ENCODE measurements at places on chromosomes 5 and 9. TPM values are rescaled to one million over a fixed set of nuclear protein-coding genes. Genes with fewer than 3 reads are reported as not detected.
A peak's percentile ranks its signal among the peaks of the same experiment; 100 is the strongest.

- no peaks in the 10 kb centered on the region for H3K27me3 ChIP-seq
- no peak overlapping the region for H3K4me3 ChIP-seq
- H3K27ac ChIP-seq = no peak overlapping the region
- no peaks in the 10 kb centered on the region for H3K36me3 ChIP-seq
Measured at GRCh38 chr5:6446042-6446441, 2.6 kb upstream of the UBE2QL1 start.

GRCh38 chr5:172569861-172570558, 71.1 kb upstream of the NEURL1B start:
- H3K27me3 ChIP-seq = no peaks in the 10 kb centered on the region
- no peaks in the 10 kb centered on the region for H3K4me1 ChIP-seq
- no peak overlapping the region for H3K27ac ChIP-seq
- DNase-seq = peak; percentile 69

- H3K4me3 ChIP-seq = peak overlapping the region; percentile 8
- H3K27ac ChIP-seq = no peak overlapping the region
- H3K27me3 ChIP-seq = no peaks in the 10 kb centered on the region
- no peaks in the 10 kb centered on the region for H3K36me3 ChIP-seq
Measured at GRCh38 chr9:137168904-137169856, 671 bp downstream of the LRRC26 start.

DNA sequence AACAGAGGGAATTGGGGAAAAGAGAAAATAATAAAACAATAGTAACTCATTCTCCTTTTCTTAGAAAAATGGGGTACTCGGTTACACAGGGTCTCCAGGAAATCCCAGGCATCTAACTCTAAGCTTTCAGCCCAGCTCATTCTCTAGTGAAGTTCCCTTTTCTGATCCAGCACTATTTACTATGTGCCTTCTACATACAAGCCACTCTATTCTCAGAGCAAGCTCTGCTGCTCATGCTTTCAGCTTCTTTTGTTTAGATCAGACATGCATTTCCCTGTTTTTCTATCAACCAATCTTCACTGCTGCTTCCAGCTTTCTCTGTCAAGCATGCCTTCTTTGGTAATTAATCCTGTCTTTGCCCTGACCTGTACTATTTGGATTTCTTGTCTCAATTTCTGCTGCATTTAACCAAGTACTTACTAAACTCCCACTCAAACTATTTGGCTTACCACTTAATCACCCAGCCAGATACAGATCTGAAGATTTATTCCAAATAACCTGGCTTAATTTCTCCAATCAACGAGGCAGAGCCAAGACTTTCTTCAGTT, 25.3 kb downstream of the OSMR start:
- H3K4me1 ChIP-seq = no peaks in the 10 kb centered on the region
- no peak overlapping the region for H3K27ac ChIP-seq
- H3K4me3 ChIP-seq = no peak overlapping the region
- no peaks in the 10 kb centered on the region for H3K27me3 ChIP-seq

- no peaks in the 10 kb centered on the region for H3K36me3 ChIP-seq
- H3K27me3 ChIP-seq = no peaks in the 10 kb centered on the region
- DNase-seq = no peak
- H3K4me1 ChIP-seq = no peaks in the 10 kb centered on the region
Measured at GRCh38 chr5:120527251-120527650, 63.2 kb downstream of the PRR16 start.

- H3K4me1 ChIP-seq = peaks cover 28% of the 10 kb centered on the region
- no peaks in the 10 kb centered on the region for H3K36me3 ChIP-seq
- no peak overlapping the region for H3K4me3 ChIP-seq
- H3K27ac ChIP-seq = no peak overlapping the region
- H3K27me3 ChIP-seq = no peaks in the 10 kb centered on the region
Measured at GRCh38 chr9:90308691-90309090, 333.9 kb downstream of the DIRAS2 start.

GRCh38 chr5:34503379-34504253, 152.5 kb upstream of the RAI14 start:
- H3K4me1 ChIP-seq = peaks cover 11% of the 10 kb centered on the region
- no peak overlapping the region for H3K4me3 ChIP-seq
- no peaks in the 10 kb centered on the region for H3K27me3 ChIP-seq
- H3K27ac ChIP-seq = no peak overlapping the region

DNA sequence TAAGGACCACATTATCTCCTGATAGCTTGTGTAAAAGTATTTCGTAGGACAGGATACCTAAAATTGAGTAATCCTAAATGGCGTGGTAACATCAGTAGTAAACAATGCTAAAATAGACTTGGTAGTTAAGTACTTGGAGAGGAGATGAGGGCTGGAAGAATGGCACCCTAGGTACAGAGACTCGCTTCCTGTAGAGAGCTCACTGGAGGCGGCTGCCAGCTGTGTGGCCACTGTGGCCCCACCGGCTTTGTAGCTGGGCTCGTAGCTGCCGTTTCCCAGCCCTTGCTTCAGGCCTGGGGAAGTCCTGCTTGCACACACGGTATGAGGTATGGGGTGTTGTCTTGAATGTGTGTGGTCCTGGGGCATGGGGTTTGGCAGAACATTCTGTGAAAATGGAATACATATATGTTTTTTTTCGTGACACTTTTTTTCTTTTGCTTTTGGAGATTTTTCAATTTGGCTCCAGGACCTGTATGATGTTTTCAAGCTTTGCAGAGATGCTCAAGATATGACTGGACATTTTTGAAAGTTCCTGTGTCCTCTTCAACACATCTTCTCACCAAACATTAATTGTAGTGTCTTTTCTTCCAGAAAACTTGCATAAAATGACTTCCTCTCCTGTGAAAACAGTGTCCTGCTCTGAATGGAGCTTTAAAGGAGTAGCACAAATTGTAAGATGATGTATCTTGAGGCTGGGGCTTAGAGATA, 58.0 kb downstream of the RCL1 start:
- H3K4me3 ChIP-seq = no peak overlapping the region
- H3K4me1 ChIP-seq = no peaks in the 10 kb centered on the region
- peaks cover 6% of the 10 kb centered on the region for H3K36me3 ChIP-seq
- peak overlapping the region; percentile 17 for H3K27ac ChIP-seq
- no peaks in the 10 kb centered on the region for H3K27me3 ChIP-seq
- DNase-seq = no peak

GRCh38 chr9:134683714-134684374, 42.2 kb downstream of the COL5A1 start:
- H3K27me3 ChIP-seq = no peaks in the 10 kb centered on the region
- DNase-seq = no peak
- H3K36me3 ChIP-seq = no peaks in the 10 kb centered on the region
- no peak overlapping the region for H3K27ac ChIP-seq

DNA sequence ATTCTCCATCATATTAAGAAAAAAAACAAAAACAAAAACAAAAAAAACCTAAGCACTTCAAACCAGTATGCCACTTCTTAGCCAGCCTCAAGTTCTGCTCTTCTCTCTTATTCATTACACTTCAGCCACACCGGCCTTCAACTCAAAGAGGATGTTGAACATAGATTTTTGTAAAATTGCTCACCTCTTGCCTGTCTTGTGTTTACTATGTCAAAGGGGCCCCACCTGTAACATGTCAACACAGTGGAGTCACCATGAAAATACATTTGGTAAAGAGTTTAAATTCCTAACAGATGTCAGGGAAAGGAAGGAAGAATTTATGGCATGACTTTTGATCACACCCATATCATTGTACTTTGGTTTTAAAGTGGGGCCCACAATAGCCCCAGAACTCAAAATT, 121.1 kb upstream of the GHR start:
- H3K4me3 ChIP-seq = no peak overlapping the region
- no peak overlapping the region for H3K27ac ChIP-seq
- H3K36me3 ChIP-seq = no peaks in the 10 kb centered on the region

- H3K4me1 ChIP-seq = peaks cover 5% of the 10 kb centered on the region
- H3K27me3 ChIP-seq = no peaks in the 10 kb centered on the region
- no peak overlapping the region for H3K4me3 ChIP-seq
- H3K27ac ChIP-seq = no peak overlapping the region
- DNase-seq = no peak
- peaks cover 12% of the 10 kb centered on the region for H3K36me3 ChIP-seq
Measured at GRCh38 chr5:148446611-148447010, 62.9 kb downstream of the FBXO38 start.

- H3K27me3 ChIP-seq = no peaks in the 10 kb centered on the region
- no peaks in the 10 kb centered on the region for H3K36me3 ChIP-seq
- DNase-seq = no peak
- H3K27ac ChIP-seq = no peak overlapping the region
- no peak overlapping the region for H3K4me3 ChIP-seq
Measured at GRCh38 chr9:98732801-98733200, 24.1 kb upstream of the GABBR2 start.

- no peak overlapping the region for H3K27ac ChIP-seq
- H3K4me1 ChIP-seq = peaks cover 8% of the 10 kb centered on the region
- no peak for DNase-seq
- no peaks in the 10 kb centered on the region for H3K36me3 ChIP-seq
- no peaks in the 10 kb centered on the region for H3K27me3 ChIP-seq
Measured at GRCh38 chr9:96617439-96618185, 2.0 kb downstream of the CDC14B start.

- no peaks in the 10 kb centered on the region for H3K4me1 ChIP-seq
- H3K27me3 ChIP-seq = no peaks in the 10 kb centered on the region
- no peak overlapping the region for H3K27ac ChIP-seq
- DNase-seq = no peak
- no peak overlapping the region for H3K4me3 ChIP-seq
Measured at GRCh38 chr5:40260361-40260760, 419.4 kb upstream of the PTGER4 start.

DNA sequence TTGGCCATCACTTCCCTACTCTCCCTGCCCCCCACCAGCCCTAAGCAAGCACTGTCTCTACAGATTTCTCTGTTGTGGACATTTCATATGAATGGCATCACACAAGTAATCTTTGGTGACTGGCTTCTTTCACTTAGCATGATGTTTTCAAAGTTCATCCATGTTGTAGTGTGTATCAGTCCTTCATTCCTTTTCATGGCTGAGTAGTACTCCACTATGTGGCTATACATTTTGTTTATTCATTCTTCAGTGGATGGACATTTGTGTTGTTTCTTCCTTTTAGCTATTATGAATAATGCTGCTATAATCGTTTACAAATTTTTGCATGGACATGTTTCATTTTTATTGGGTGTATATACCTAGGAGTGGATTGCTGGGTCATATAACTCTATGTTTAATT, 84.1 kb downstream of the DAP start:
- no peaks in the 10 kb centered on the region for H3K36me3 ChIP-seq
- no peak for DNase-seq

DNA sequence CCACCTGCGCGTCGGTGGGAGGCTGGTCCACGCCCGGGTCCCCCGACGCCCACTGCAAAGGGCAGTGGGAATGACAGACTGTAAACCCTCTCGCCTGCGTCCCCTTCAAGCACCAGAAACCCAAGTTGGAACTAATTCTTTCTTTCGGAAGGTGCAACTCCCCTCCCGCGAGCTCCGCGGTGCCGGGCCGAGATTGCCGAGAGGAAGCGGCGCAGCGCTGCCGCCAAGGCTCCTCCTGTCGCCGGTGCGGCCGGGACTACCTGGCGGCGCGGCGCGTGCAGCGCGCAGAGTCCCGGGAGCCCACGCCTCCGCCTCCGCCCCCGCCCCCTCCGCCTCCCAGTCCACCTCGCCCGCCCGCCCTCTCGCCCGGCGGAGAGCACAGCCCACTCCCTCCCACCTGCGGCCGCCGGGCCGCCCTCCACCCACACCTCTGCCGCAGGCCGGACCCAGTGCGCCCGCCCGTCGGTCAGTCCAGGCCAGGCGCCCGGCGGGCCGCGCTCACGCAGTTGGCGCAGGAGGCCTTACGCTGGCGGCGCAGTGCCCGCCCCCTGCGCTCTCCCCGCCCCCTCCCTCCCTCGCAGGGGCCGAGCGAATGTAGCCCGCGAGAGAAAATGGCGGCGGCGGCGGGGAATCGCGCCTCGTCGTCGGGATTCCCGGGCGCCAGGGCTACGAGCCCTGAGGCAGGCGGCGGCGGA, at the start of gene MAP3K1:
MAP3K1 (plus strand) TSS at position 587 of the 695 bp plus-strand sequence; CDS start at position 612, 25 bp downstream.
- peaks cover 16% of the 10 kb centered on the region for H3K4me1 ChIP-seq
- peak within 1 kb of the TSS; percentile 60 for H3K4me3 ChIP-seq
- DNase-seq = peak; percentile 92
- H3K27ac ChIP-seq = peak within 1 kb of the TSS; percentile 97
- H3K36me3 ChIP-seq = no peaks in the 10 kb centered on the region

- no peaks in the 10 kb centered on the region for H3K4me1 ChIP-seq
- peak; percentile 35 for DNase-seq
- no peak overlapping the region for H3K4me3 ChIP-seq
- H3K27me3 ChIP-seq = no peaks in the 10 kb centered on the region
Measured at GRCh38 chr9:126690431-126691051, 76.8 kb downstream of the LMX1B start.

GRCh38 chr5:83199126-83199525, 121.8 kb downstream of the XRCC4 start:
- H3K27me3 ChIP-seq = no peaks in the 10 kb centered on the region
- no peaks in the 10 kb centered on the region for H3K36me3 ChIP-seq
- H3K4me3 ChIP-seq = no peak overlapping the region
- H3K27ac ChIP-seq = no peak overlapping the region
- H3K4me1 ChIP-seq = no peaks in the 10 kb centered on the region
- DNase-seq = no peak

GRCh38 chr5:179381691-179382090, 36.4 kb upstream of the ADAMTS2 start:
- H3K4me3 ChIP-seq = no peak overlapping the region
- H3K27me3 ChIP-seq = no peaks in the 10 kb centered on the region
- no peaks in the 10 kb centered on the region for H3K36me3 ChIP-seq
- no peaks in the 10 kb centered on the region for H3K4me1 ChIP-seq
- no peak for DNase-seq

DNA sequence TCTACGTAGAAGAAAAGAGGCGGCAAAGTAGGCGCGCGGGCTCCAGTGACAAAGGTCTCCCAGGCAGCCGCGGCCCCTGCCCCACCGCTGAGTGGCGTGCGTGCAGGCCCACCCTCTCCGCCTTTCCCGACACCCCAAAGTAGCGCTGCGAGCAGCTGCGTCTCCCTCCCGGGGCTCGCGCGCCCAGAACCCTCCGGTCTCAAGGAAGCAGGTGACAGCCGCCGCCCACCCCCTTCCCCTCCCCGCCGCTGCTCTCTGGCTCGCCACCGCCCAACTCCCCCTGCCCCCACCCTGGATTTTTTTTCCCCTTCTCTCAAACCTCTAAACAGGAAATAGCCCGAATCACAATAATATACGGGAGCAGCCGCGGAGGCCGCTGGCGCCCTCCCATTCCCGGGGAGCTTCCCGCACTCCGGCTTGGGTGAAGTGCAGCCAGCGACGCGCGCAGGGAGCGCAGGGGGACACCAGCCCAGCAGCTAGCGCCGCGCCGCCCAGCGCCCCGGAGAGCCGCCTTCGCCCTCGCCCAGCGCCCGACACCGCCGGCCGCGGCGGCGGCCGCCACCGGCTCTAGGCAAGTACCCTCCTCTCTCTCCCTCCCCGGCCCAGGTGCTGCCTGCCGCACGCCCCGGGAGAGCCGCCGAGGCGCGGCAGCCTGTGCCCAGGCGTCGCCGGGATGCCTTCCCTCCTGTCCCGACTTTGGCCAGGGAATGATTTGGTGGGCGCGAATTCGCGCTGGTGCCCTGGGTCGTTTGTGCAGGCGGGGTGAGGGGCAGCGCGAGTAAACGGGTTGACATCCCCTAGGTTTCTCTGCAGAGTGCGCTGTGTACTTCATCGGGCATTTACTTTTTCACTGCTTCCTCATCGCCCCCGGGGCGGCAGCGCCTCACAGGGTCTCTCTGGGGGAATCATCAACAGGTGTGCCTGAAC, 52.7 kb upstream of the TJP2 start:
- no peaks in the 10 kb centered on the region for H3K27me3 ChIP-seq
- H3K27ac ChIP-seq = peak overlapping the region; percentile 67
- DNase-seq = peak; percentile 72
- H3K36me3 ChIP-seq = no peaks in the 10 kb centered on the region
- H3K4me1 ChIP-seq = peaks cover 3% of the 10 kb centered on the region

The SIT1 gene
- total RNA-seq = not detected

The GPX3 gene
- 690 TPM for total RNA-seq

The NR2F1 gene
- total RNA-seq = 6.6 TPM

The SLC23A1 gene
- total RNA-seq = 198 TPM

The FGF1 gene
- not detected for total RNA-seq

The PCDHA9 gene
- total RNA-seq = not detected

The SAXO1 gene
- total RNA-seq = not detected

The TEX48 gene
- total RNA-seq = not detected

The CDC20B gene
- total RNA-seq = not detected

The PCDHA11 gene
- total RNA-seq = 0.28 TPM

The DMGDH gene
- total RNA-seq = not detected

All from Peyer's patch (tissue), 4 donors.